CD4-positive, alpha-beta T cell treated with Interferon gamma for 1 hour (primary cell): ENCODE measurements at places on chromosomes 4 and X.

GRCh38 chrX:80334583-80334982 is 85.7 kb upstream of the TENT5D start:
- no peak for DNase-seq

DNA sequence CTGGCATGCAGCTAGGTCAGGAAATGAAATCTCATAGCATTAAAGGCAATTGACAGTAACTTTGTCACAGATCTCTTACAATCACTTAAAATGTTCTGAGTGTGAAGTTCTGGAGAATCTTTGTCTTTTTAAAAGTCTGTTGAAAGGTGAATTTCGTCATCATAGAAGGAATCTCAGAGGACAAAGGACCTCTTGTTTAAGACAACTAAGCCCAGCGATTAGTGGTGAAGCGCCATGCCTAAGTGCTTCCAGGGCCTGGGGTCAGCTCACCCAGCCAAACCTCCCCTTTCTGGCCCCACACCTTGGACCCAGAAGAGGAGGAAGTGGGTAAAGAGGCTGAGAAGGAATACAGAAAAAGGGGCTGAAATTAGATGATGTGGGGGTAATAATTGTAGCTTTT is 8.5 kb downstream of the FRMD7 start:
- no peak for DNase-seq

- DNase-seq: no peak
Observed at GRCh38 chr4:94623126-94623911, 134.4 kb upstream of the BMPR1B start.

DNA sequence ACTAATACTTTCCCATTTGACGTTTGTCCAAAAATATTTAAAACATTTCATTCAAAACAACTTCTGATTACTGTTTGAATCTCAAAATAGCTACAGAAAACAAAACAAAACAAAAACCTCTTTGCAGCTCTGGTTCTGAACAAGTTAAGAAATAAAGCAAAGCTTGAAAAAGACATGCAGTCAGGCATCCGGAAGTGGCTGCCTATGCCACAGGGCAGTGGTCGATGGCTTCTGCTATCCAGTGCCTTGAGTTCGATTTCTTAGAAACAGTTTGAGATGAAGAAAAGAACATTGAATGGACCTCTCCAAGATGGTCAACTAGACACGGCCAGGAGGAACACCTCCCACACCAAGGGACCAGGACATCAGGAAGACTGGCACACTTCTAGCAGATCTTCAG is 125.3 kb downstream of the SCFD2 start:
- no peak for DNase-seq

GRCh38 chr4:169968999-169969398 is 57.2 kb downstream of the MFAP3L start:
- DNase-seq: no peak

DNA sequence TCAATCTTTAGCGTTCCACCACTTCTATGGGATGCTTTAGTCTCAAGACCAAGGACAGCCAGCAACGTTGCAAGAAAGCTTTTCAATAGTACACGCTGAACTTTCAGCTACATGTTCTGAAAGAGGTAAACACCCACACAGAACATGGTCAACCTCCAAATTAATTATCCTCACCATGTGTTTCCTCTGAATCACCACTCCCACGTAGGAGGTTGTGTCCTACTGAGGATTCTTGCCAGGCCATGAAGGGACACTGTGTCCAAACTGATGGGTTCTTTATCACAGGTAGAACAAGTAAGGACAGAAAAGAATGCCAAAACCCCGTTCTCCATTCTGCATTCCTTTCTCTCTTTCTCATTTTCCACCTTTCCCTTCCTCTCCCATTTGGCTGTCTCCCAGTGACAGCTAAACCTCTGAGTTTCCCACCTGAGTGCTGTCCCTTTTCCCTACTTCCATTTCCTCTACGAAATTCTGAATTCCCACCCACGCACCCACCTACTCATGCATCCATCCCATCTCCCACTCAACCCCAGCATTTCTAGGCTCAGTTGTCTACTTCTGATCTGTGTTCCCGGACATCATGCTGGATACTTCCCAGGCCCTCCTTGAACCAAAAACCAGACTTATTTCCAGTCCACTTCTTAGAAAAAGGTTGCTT is 29.0 kb upstream of the GPM6B start:
- DNase-seq: no peak

DNA sequence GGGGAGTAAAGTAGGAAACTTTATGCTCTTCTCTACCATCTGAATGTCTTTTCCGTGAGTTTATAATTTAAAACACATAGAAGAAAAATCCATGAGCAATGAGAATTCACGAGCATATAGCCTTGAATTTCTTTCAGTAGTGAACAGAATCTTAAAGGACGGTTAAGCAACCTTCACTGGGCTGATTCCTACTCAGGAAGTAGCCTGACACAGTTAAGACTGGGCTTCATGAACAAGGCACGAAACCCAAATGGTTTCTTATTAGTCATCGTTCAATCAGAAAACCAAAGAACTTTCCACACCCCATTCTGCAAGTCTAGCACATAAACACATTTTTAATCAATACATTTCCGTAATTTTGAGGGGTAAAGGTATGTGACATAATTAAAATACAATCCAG is 95.8 kb downstream of the SH3KBP1 start:
- no peak for DNase-seq

DNA sequence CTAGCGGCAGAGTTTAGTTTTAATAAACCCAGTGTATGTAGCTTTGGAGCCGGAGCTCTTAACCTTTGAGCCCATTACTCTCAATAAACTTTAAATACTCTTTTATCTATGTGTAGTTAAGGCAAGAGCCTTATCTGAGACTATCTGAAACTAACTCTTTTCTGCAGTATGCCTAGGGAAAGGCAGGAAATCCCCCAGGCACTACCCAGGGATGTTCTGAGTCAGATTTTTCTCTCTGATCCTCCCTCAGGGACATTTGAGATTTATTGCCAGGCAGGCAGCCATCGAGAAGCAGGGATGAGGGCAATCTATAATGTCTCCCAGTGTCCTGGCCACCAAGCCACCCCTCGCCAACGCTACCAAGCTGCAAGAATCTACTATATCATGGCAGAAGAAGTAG is 39.1 kb downstream of the HEPH start:
- no peak for DNase-seq

GRCh38 chr4:173181848-173182247 is 13.2 kb downstream of the GALNT7 start:
- no peak for DNase-seq

GRCh38 chr4:29013341-29013740 is 1706.8 kb upstream of the PCDH7 start:
- no peak for DNase-seq

GRCh38 chrX:104806346-104806745 is 240.3 kb downstream of the IL1RAPL2 start:
- no peak for DNase-seq

- DNase-seq: no peak
Observed at GRCh38 chrX:103742339-103742738, 31.6 kb downstream of the TMEM31 start.

DNA sequence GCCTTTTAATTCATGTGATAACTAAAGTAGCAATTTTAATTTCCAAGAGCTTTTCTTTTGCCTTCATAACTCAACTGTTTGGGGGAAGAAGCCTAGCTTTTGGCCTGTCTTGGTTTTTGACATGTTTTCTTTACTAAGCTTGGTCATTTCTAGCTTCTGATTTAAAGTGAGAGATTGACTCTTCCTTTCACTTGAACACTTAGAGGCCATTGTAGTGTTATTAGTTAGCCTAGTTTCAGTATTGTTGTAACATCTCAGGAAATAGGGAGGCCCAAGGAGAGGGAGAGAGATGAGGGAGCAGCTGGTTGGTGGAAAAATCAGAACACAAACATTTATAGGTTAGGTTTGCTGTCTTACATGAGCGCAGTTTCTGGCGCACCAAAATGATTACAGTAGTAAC is 44.8 kb downstream of the DCLK2 start:
- DNase-seq: no peak

- DNase-seq: no peak
Observed at GRCh38 chrX:3678328-3678727, 35.1 kb downstream of the PRKX start.

DNA sequence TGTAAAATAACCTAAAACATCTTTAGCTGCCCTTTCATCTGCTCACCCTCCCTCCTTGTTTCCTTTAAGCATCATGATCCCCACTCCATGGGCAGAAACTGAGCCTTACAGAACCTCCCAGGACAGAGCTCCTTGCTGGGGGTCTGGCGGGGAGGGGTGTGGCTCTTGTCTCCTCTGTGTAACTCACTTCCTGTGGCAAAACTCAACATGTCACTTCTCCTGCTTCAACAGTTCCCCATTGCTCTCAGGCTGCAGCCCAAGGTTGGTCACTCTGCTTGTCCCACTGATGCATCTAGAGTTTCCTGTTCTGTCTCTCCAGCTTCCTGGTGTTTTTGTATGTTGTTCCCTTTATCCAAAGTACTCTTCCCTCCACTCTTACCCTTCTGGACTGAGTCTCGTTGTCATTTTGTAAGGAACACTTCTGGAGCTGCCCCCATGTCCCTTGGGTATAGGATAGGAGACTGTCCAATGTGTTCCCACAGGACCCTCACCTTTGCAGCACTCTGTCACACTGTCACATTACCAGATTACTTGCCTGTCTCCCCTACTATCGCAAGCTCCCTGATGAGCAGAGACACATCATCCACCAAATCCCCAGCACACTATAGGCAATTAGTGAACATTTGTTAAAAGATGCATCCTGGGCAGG is 19.6 kb downstream of the TMEM31 start:
- DNase-seq: no peak

GRCh38 chr4:6591313-6591712 is 16.3 kb downstream of the MAN2B2 start:
- DNase-seq: peak; percentile 36

DNA sequence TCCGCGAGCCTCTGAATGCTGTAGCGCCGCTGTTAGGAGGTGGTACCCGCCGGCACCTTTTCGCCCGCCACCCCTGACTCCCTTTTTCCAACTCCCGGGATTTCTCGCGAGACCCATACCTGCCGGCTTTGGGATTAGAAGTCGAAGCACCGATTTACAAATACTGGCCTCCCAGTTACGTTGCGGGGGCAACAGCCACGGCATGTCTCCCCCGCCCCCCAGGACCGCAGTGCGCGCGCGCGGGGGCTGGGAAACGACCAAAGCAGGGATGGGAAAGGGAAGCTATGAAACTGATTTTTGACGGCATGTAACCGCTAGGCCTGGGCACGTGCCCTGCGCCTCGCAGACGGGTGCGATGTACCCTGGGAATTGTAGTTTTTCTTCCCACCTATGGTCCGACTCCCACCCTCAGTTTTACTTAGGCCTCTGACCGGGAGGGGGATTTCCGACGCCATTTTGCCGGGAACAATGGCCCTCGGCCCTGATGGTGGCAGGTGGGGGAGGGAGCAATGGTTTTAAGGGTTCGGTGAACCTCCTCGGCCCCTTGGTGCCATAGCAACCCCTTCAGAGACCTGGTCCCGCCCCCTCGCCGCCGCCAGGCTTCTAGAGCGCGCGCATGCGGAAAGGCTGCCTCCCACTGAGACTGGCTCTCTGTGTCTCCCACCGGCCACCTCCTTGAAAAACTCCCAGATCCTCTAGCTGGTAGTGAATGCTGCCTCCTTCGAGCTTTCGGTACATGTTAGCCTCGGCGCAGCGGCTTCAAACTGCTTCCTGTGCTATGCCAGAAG is 772 bp upstream of the WNK3 start:
- DNase-seq: peak; percentile 34
